ENCODE measurements at places on chromosomes 13 and 19.
A peak's percentile ranks its signal among the peaks of the same experiment; 100 is the strongest.

DNA sequence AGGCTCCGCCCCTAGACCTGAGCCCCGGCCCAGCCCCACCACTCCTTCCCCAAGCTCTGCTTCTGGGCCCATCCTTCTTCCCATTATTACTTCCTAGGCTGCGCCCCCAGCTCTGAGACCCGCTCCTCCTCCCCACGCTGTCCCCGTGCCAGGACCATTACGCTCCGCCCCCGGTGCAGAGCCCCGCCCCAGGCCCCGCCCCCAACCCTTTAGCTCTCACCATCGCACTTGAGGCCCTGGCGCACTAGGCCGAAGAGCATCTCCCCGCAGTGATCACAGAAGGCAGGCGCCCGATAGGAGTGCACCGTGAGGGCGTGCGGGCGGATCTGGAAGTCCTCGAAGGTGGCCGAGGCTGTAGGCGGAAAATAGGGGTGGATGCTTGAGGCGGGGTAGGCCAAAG is 6.2 kb downstream of the PRKD2 start:
- DNase-seq = no peak

- no peak for DNase-seq
Measured at GRCh38 chr13:20696073-20696472, 7.4 kb upstream of the IL17D start.

DNA sequence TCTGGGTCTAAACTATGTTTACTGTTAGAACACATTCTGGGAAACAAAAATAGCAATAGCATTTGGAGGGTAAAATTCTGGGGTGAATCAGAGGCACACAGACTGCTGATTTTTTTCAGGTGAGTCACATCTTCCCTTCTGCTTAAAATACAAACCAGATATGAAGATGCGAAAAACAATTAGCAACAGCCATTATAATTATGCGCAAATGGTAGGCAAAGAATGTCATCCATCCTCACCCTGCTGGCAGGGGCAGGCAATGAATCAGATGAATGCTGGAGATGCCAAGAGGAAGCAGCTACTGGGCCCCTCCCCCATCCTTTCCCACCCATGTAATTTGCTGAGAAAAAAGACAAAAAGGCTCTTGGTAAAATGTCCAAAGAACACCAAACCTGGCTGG is 282.9 kb downstream of the KLF5 start:
- no peak for DNase-seq

- DNase-seq = no peak
Measured at GRCh38 chr13:79989217-79989661, 351.7 kb downstream of the SPRY2 start.

GRCh38 chr19:11204943-11205349 is 7.6 kb upstream of the KANK2 start:
- DNase-seq = no peak

DNA sequence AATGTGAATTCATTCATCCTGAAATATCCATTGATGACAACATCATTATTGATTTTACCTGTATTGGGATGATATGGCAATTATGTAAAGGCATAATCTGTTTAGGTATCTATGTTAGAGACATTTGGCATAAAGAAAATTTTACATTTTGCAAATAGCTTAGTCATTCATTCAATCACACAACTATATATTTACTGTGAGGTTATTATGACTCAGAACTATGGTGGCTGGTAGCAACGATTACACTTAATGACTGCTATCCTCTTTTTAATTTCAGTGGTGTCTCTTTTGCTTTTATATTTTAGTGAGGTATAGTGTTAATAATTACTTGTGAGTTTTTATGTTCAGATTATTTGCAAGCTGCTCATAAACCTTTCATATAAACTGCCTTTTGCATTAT is 955.9 kb downstream of the SLITRK6 start:
- DNase-seq = no peak

DNA sequence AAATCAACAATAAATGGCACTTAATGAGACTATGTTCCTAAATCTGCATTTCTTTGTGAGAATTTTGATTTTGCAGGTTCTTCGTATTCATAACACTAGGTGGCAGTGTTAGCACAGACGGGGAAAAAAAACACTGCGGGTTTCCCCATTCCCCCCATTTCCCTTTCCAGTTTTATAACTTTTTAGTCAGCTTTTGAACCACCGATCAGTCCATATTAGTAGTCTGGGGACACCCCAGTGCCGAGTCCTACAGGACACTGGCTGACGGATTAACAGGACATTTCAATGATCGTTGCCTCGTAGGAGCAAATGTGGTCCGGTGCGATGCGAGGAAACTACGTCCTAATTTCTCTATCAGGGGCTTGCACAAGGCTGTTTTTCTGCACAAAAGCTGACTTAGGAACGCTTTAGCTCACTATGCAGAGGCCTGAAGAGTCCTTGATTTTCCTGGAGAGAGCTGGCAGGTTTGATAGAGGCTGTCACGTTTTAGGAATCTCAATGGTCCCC is 234.3 kb downstream of the LMO7 start:
- DNase-seq = peak; percentile 37

DNA sequence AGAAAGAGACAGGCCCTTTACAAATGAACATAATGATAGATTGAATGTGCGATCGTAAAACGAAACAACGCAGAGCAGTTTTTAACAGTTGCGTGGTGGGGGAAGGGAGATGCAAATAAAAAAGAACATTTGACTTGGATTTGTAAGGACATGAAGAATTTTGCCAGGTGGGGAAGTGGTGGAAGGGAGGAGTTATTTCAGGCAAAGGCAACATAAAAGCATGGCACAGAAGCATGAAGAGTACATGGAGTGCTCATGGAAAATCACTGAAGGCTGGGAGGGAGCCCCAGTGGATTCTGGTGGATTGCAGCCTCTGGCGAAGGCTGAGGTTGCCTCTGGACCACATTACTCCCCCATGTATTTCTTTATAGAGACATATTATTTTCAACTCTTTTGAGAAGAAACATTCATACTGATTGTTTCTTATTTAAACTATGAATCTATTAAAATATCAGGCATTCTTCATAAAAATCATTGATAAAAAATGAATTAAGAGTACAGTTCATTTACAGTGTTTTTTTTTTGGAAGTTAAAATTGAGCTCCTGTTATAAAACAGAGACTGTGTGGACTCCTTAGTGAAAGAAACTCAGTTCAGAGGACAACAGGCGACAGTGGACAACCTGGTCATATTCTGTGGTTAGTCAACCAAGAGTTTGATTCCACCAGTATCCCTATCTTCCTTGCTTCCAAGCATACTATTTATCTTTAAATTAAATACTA is 57.5 kb downstream of the STARD13 start:
- DNase-seq = no peak

DNA sequence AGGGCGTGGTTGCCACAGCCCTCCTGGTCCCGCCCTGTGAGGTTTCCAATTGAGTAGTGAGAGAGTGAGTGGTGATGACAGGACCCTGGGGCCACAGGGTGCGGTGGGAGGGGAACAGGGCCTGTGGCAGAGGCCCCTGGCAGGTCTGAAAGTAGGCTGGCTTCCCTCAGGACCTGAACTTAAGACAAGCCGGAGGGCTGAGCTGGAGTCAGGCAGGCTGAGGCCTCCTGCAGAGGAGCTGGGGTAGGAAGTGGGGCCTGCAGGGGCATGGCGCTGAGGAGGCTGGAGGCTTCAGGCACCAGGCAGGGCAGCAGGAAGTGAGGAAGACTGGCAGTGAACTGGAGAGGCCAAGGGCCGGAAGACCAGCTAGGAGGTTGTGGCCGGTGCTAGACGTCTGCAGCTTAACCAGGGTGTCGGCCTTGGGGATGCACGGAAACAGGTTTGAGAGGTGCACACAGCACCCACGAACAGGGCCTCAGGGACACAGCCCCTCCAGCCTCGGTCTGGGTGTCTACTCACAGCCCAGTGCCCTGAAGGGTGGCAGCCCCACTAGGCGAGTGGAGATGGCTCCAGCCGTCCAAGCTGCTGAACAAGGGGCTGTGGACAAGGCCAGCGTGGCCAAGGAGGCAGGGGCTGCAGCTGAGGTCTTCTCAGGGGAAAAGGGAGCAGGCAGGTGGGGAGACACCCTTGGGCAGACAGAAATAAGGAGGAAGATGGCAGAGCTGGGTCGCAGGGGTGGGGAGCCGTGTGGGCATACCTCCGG is 17.8 kb downstream of the POP4 start:
- no peak for DNase-seq

DNA sequence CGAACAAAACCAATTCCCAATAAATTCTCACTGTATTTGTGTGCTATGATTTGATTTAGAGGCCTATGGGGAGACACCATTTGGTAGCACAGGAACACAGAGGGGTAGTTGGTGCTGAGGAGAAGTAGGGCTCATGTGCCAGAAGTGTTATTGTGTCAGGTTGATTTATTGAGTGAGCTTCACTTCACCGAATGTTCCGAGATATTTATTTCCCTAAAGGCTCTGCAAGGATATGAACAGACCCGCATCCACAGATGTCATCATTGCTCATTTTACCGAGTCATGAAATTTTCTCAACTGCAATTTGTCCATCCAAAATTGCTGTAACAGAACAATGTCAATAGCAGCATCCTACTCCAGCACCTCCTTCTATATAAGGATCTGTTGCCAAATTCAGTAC is 69.5 kb downstream of the DACH1 start:
- DNase-seq = no peak

DNA sequence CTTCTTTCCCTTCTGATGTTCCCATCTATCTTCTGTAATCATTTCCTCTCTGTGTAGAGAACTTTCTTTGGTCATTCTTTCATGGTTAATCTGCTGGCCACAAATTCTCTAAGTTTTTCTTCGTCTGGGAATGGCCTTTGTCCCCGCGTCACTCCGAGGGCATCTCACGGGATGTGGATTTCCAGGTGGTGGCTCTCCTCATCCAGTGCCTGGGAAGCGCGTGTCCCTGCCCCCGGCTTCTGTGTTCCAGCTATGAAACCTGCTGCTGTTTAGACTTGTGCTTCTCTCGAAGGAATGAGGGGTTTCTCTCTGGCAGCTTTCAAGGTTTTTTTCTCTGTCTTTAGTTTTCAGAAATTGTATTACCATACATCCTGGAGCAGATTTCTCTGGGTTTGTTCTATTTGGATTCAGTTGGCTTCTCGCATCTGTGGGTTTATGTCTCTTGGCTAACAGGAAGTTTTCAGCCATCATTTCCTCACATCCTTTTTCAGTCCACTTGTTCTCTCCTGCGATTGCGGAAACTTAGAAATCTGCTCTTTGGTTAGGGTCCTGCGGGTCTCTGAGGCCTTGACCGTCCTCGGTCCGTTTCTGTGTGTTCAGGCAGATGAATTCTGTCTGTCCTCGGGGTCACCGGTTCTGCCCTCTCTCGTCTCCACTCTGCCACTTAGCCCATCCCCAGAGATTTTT is 36.9 kb upstream of the DCUN1D2 start:
- DNase-seq = no peak

GRCh38 chr13:42478531-42479156 is 95.3 kb upstream of the TNFSF11 start:
- DNase-seq = peak; percentile 34

DNA sequence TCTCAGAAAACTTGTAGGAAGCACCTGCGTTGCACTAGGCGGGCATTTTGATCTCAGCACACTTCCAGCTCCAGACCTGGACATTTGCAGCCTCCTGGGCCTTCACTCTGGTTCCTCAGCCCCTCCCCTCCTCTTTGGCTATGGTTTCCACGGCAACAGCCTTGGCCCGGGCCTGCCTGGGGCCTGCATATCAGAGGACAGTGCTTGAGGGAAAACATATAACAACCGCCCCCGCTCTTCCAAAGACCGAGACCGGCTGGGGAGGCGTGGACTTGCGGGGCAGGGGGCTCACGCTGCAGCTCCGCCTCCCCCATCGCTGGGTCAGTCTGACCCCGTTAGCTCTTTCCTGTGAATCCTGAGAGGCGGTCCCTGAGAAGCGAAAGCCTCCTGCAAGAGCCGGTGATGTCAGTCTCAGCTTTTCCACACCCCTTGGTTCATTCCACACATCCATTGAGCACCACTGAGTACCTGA is 125.7 kb upstream of the PEG3 start:
- no peak for DNase-seq

- no peak for DNase-seq
Measured at GRCh38 chr19:4877753-4878490, 10.5 kb upstream of the PLIN3 start.

GRCh38 chr13:72504131-72504841 is 223.1 kb downstream of the MZT1 start:
- no peak for DNase-seq

GRCh38 chr19:55536366-55536765 is 567 bp downstream of the SBK2 start:
- no peak for DNase-seq

DNA sequence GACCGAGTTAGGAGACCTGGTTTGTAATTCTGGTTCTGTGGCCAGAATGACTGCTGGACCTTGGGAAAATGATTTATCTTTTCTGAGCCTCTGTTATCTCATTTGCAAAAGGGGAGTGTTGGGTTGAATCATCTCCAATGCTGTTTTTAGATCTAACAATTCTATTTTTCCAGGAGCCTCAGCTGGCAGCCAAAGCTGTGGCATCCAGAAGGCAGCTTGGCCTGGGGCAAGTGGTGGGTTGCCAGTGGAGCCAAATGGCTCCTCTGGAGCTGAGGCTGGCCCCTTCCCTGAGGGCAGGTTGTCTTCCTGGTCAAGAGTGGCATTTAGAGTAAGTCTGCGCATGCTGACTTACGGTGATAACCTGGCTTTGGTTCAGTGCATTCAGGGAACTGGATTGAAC is 21.3 kb downstream of the B3GLCT start:
- no peak for DNase-seq

DNA sequence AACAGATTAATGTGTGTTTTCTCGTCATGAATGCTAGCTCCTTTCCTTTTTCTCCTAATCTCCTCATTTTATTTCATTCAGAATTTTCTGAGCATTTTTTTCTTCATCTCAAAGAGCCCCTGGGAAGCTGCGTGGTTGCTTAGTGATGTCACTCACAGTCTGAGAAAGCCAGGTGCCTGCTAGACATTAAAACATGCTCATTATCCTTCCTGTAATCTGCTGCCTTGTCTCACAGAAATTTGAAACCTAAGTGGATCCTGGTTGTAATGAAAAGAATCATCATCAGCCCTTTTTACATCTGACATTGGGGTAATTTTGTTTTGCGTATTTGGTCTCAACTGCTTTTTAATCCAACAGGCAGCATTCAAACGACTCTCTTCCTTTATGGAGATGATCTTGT is 108.2 kb upstream of the RNF113B start:
- no peak for DNase-seq

- no peak for DNase-seq
Measured at GRCh38 chr13:113009743-113010509, 40.9 kb downstream of the MCF2L start.

DNA sequence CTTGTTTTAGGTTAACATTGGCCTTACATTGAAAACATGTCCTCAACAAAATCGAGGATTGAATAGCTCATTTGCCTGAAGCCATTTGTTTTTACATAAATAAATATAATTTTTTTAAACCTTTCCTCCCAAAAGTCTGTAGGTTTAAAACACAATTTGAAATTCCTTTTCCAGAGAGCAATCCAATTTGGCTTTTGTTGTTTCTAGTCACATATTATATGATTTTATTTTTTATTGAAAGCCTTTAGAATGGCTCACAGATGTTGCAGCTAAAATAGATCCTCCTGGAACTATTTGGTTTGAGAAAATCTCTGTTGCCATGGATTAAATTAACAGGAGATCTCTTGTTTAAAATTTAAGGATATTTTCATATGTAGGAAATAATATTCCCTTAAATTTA is 512.6 kb downstream of the KLF5 start:
- no peak for DNase-seq
